ENCODE measurements at places on chromosomes 5 and 9.

- DNase-seq: peak; percentile 3
Measured at GRCh38 chr5:66828548-66829357, 232.6 kb downstream of the MAST4 start.

GRCh38 chr9:95366731-95367325, 49.3 kb upstream of the FANCC start:
- no peak for DNase-seq

- DNase-seq: no peak
Measured at GRCh38 chr9:127183814-127184582, 61.6 kb upstream of the ANGPTL2 start.

DNA sequence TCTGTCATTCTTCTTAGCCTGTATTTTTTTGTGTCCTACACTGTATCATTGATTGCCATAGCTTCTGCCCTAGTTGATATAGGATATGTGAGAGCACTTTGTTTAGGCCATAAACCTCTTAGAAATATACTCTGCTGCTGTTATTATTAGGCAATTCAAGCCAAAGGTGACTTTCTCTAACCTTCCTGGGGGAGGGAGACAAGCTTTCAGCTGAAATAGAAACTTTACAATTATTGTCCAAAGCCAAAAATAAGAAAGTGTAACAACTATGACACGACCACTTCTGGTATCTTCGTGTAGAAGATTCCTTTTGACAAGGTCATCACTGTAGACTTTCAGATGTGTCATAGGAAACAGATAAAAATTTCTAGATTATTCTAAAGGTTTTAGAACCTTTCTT, 12.2 kb upstream of the CSNK1A1 start:
- DNase-seq: no peak

GRCh38 chr9:16342246-16343020, 528.0 kb downstream of the BNC2 start:
- DNase-seq: no peak

GRCh38 chr5:133844836-133845235, 123.6 kb downstream of the C5orf15 start:
- no peak for DNase-seq

DNA sequence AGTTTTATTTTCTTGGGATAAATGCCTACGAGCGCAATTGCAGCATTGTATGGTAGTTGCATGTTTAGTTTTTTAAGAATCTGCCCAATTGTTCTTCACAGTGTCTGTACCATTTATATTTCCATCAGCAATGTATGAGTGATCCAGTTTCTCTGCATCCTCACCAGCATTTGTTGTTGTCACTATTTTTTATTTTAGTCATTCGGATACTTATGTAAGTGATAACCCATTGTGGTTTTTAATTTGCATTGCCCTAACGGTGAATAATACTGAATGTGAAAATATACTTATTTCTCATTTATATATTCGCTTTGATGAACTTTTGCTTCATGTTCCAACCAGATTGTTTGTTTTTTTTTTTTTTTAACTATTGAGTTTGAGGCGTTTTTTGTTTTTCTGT, 33.7 kb upstream of the PWWP2A start:
- DNase-seq: no peak

GRCh38 chr5:60010328-60010727, 116.8 kb upstream of the PDE4D start:
- DNase-seq: no peak
